ENCODE measurements at places on chromosomes 1 and 21.

DNA sequence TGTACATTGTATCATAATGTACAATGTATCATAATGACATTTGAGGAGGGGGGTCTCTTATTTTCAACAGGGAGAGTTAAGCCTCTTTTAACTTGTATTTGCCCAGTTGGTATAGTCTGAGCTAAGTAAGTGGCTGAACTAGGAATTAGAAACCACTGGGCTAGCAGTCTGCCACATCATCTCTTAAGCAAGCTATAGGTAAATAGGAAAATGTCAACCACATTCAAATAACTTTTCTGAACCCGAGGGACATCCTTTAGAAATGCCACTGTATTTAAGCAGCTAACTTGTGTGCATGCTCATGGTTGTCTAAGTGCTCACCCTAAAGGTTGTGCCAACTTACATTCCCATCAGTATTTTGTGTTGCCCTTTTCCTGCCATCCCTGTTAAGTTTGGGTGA is 35.5 kb upstream of the ASB17 start:
- no peak for DNase-seq

DNA sequence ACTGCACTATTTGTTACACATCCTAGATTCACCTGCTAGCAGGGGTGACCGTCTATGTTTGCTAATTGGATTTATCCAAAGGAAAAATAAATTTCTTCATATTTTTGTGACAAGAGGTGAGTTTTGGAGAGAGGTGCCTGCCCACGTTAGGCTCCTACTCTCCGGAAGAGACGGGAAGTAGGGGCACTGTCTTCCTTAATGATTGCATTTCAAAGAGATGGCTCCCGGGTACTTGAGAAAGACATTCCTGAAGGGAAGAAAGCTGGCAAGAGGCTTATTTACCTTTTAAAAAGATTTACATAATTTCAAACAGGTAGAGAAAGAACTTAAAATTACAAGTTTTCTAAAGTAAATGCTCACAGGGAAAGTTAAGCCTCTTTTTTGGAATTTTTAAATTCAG is 18.7 kb upstream of the IL19 start:
- no peak for DNase-seq

DNA sequence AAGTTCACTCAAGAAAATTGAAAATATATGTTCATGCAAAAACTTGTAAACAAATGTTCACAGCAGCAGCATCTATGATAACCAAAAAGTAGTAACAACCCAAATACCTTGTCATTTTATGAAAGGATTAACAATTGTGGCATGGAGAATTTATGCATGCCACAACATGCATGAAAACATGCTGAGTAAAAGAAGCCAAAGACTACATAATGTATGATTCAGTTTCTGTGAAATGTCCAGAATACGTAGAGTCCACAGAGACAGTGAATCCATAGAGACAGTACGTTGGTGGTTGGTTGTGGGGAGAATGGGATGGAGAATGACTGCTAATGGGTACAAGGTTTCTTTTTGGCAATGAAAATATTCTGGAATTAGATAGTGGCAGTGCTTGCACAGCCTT is 148.7 kb downstream of the MAST2 start:
- DNase-seq: no peak

GRCh38 chr1:209774592-209774991 is 9.8 kb downstream of the C1orf74 start:
- no peak for DNase-seq

GRCh38 chr21:43348801-43349261 is 78.1 kb downstream of the SIK1 start:
- no peak for DNase-seq

GRCh38 chr1:9755441-9755995 is 68.2 kb downstream of the CLSTN1 start:
- DNase-seq: no peak

- no peak for DNase-seq
These were observed 14.2 kb upstream of the ADORA3 start for GRCh38 chr1:111517469-111518225.

GRCh38 chr1:231037585-231038517 is 2.2 kb downstream of the FAM89A start:
- no peak for DNase-seq

DNA sequence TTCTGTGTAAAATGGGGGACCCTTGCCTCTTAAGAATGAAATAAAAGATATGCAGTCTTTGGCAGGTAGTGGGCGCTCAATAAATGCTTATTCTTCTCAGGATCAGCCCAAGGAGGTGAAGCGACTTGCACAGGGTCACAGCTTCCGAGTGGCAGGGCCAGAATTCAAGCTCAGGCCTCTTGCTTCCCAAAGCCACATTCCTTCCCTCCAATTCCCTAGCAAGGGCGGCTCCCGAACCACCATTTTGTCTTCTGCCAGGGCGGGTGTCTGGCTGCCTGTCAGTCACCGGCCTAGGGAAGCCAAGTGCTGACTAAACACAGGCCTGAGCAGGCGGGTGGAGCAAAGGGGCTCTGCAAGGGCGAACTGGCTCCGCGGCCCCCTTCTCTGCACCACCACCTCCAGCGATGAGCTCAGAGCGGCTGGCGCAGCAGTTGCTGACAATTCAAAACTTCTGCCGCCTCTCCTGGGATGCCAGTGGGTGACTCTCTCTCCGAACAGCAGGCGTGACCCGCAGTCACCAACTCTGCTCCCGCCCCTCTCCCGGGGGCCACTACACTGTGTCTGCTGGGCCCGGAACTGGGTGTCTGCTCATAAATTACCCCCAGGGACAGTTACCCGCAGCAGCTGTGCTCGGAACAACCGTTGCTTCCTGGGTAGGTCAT is 10.8 kb downstream of the GPR3 start:
- DNase-seq: peak; percentile 51

DNA sequence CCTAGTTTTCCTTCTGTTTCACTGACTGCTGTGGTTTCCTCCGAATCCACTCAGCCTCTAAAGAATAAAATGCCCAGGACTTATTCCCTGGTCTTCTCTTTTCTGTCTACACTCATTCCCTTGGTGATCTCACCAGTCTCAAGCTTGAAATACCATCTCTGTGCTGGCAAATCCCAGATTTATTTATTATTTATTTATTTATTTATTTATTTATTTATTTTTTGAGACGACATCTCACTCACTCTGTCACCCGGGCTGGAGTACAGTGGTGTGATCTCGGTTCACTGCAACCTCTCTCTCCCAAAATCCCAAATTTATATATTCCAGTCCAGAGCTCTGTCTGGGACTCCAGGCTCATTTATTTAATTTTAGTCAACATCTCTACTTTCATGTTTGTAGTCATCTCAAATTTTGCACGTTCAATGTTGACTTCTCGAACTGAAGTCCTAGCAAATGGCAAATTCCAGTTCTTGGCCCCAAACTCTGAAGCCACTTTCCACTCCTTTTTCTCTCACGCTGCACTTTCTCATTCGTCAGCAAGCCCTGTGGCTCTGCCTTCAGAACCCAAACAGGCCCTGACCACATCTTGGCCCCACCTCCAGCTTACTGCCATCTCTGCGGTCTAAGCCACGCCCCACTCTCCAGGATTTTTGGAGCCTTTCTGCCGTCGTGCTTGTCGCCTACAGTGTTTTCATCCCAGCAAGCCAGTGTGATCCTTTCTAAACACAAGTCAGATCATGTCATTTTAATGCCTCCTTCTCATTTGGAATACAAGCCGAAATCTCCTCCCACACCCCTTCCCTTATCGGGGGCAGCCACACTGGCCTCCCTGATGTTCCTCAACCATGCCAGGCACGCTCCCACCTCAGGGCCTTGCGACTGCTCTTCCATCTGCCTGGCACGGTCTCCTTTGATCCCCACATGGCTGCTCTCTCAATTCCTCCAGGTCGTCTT is 14.2 kb upstream of the TENT5B start:
- DNase-seq: peak; percentile 58

- DNase-seq: no peak
These were observed 191.9 kb upstream of the LMO4 start for GRCh38 chr1:87136607-87137341.

DNA sequence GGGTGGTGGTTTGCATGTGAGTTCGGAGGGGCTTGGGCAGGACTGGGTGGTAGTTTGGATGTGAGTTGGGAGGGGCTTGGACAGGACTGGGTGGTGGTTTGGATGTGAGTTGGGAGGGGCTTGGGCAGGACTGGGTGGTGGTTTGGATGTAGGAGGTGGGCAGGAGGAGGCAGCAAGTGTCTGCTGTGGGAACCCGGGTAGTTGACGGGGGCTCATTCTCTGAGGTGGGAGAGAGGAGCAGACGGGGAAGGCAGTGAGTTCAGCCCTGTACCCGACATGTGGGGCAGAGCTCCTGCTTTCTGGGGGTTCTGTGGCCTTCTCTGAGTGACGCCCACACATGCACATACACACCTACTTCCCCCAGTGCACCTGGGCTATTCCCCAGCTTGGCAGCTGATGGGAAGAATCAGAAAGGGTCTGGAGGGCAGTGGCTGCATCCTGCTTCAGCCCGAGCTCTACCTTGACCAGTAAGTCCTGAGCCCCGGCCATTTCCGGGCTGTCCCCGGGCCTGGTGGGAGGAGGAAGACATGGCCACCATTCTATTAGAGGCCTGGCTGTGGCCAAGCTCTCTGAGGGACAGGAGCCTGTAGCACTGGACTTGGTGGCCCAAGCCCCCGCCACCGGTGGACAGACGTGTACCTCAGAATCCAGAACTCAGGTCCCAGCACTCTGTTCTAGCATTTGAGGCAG is 58.1 kb downstream of the EDN2 start:
- DNase-seq: no peak

DNA sequence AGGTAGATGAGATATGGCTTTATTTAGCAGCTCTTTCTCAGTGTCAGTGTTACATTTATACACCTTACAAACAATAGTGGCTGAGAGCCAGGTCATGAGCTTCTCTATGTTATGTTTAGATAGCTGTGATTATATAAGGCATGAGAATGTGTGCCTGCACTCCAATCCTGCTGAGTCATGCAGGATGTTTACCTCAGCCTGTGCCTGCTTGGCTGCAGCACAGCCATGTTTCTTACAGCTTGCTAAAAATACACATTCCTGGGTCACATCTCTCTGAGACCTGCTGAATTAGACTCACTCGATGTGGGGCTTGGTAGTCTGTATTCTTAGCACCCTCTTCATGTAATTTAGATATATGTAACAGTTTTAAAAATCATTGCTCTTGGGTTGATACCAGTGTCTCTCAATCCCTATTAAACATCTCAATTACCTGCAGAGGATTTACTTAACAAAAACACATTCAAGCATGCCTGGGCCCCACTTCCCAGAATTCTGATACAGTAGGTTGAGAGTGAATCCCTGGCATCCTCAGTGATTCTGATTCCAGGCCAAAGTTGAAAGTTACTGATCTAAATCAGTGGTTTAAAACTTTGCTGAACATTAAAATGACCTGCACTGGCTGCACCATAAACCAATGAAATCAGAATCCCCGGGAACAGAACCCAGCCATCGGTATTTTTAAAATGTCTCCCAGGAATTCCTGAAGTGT is 107.5 kb downstream of the GDAP2 start:
- DNase-seq: peak; percentile 93

GRCh38 chr1:191674626-191675179 is 483.6 kb upstream of the RGS18 start:
- DNase-seq: no peak

- DNase-seq: no peak
These were observed 10.0 kb upstream of the TNFRSF8 start for GRCh38 chr1:12052997-12053686.

DNA sequence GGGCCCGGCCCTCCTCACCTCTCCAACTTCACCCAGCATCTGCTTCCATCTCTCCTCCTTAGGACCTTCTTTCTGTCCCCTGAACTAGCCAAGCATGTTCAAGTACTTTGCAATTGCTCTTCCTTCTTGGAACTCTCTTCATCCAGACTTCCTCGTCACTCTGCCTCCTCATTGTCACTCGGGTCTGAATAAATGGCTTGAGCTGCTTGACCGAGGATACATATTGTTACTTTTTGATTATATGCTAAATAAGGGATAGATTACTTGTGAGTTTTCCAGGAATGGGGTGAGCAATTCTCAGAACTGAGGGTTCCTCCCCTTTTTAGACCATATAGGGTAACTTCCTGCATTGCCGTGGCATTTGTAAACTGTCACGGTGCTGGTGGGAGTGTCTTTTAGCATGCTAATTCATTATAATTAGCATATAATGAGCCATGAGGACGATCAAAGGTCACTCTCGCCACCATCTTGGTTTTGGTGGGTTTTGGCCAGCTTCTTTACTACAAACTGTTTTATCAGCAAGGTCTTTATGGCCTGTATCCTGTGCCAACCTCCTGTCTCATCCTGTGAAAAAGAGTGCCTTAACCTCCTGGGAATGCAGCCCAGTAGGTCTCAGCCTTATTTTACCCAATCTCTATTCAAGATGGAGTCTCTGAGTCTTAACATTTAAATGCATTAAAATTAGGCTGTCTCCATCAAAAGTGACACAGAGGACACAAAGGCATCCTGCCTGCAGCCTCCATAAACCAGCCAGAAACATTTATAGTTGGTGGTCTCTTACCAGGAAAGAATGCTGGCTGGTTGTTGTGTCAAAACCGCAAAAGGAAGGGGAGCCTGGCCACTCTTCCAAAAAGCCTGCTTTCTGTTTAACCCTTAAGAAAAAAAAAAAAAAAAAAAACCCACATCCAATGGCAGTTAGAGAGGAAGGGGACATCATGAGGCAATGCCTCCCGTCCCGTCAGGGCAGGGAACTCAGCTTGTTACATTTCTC is 179.3 kb downstream of the KAZN start:
- no peak for DNase-seq

DNA sequence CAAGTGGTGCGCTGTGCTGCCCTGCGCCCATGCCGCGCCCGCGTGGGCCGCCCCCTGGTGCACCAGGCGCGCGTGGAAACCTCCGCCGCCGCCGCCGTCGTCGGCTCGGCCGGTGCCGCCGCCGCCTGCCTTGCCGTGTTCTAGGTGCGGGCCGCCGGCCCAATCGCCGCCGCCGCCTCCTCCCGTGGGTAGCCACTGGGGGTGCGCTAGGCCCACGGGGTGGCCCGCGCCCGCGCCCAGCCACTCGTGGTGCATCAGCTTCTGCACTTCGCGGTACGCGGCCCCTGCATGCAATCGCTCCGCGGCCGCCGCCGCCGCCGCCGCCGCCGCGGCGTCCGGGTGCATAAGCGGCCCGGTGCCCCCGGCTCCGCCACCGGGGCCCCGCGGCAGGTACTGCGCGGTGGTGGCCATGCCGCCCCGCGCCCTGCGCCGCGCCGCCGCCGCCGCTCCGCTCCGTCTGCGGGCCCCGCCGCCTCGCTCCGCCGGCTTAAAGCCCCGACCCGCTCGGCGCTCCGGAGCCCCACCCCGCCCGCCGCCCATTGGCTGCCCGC is at the start of gene POU3F1:
POU3F1 (minus strand) TSS at position 461 of the 551 bp plus-strand sequence; CDS start at position 411, 50 bp downstream.
- no peak for DNase-seq

GRCh38 chr1:33322870-33323585 is 2.1 kb upstream of the A3GALT2 start:
- DNase-seq: no peak

- no peak for DNase-seq
These were observed 7.5 kb downstream of the SLC19A1 start for GRCh38 chr21:45534636-45535331.

- DNase-seq: no peak
These were observed 51.2 kb downstream of the IL23R start for GRCh38 chr1:67217417-67217816.
